ENCODE measurements at places on chromosomes 1 and 21. TPM values are rescaled to one million over a fixed set of nuclear protein-coding genes. Genes with fewer than 3 reads are reported as not detected.
A peak's percentile ranks its signal among the peaks of the same experiment; 100 is the strongest.

- no peak for DNase-seq
Measured at GRCh38 chr1:11777658-11778322, 15.8 kb downstream of the C1orf167 start.

GRCh38 chr1:55428944-55429931 lies 214.1 kb upstream of the USP24 start:
- no peak for DNase-seq

- DNase-seq, result peak; percentile 63
Measured at GRCh38 chr1:227798078-227798802, 17.2 kb upstream of the PRSS38 start.

DNA sequence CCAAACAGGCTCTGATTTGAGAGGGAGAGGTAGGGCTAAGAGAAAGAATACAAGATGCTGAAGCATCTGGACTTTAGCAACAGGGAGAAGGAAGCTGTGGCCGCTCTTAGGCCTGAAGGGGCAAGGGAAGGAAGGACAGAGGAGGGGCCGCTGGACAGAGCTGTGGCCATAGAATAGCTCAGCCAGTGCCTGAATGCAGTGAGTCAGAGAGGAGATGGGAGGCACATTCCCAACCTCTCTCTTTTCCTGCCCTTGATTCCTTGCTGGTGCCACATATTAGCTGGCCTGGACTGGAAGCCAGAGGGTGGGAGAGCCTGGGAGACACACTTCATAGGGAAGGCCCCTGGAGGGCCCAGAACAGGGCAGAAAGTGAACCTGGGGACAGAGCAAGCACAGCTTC lies 83.4 kb upstream of the POU3F1 start:
- DNase-seq, result no peak

GRCh38 chr1:217402301-217402700 lies 228.6 kb downstream of the GPATCH2 start:
- DNase-seq, result no peak

GRCh38 chr1:59509341-59509875 lies 212.5 kb downstream of the FGGY start:
- DNase-seq, result no peak

- DNase-seq, result no peak
Measured at GRCh38 chr1:7717748-7718368, 53.2 kb upstream of the VAMP3 start.

GRCh38 chr1:13945856-13946255 lies 245.9 kb downstream of the PRDM2 start:
- DNase-seq, result peak; percentile 38

Gene ADAMTS5
- 65.0 TPM for total RNA-seq

Gene AADACL3
- total RNA-seq, result not detected

Gene TAL1
- not detected for total RNA-seq

Gene GUCA2A
- not detected for total RNA-seq

Gene S100A3
- total RNA-seq, result 5.7 TPM

Gene GSTM1
- total RNA-seq, result 6.4 TPM

Gene PRELP
- total RNA-seq, result 0.94 TPM

Gene ENAH
- 233 TPM for total RNA-seq

All from osteocyte (in vitro differentiated cells).